Glomerular endothelial cell (primary cell): ENCODE measurements at places on chromosomes 2 and 18.

DNA sequence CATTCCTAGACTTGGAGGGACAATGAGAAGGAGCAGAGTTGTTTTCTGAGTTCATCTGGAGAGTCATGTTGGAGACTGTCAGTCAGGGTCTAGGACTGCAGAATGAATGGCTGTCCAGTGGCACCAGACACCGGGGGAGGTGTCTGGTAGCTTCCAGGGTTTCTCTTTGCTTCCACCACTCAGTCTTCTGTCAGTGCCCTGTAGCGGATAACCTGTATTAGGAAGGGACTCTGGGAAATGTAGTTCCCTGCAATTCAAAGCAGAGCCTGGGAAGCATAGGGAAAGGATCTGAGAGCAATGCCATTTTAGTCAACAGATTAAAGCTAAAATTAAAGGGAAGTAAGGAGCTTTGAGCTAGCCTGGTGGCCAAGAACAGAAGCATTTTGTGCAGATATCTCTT lies 257.9 kb downstream of the THSD7B start:
- no peak for DNase-seq

DNA sequence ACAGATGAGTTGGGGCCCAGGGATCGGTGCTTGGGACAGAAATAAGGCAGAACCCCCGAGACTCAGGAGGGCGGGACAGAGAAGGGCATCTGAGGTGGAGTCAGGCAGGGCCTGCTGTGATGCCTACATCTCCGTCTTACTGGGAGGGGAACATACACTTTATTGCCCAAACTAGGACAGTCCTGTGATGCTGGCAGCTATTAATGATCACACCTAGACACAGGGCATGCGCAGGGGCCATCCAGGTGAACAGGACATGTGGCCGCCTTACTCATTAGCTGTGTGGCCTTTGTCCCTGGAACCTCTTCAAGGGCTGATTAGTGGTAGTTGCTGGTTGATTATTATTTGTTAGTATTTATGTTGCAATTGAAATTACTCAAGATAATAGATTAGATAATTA lies 33.2 kb downstream of the MLPH start:
- DNase-seq: no peak

DNA sequence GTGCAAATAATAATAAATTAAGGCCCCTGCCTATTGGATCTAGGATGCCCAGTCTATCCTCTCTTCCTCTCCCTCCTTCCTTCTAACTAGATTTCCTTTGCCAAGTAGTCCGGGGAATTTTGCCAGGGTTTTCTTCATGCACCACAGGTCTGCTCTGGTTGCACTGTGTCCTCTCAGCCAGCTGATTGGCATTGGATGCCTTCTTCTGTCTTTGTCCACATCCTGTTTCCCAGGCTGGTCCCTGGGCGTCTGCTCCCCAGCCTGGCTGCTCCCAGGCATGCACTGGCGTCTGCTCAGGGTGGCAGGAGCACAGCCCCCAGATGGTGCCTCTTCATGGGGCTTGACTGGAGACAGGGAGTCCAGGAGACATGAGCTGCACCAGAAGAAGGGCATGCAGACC lies 66.4 kb downstream of the GALR1 start:
- DNase-seq: no peak

DNA sequence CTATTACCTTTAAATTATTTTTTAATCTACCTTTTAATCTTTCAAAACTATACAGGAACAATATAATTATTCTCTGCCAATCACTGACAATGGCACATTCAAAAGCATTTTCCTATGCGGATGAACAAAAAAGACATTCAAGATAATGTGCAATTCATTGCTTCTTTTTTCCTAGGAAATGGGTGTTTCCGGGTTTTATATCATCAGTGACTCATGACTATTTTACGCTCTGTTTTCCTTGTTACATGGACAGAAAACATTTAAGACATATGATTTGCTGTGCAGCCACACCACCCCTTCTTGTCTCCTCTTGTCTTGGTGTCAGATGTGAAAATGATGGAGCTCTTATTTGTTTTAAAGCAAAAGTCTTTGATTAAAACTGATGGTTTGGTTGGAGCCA lies 184.7 kb upstream of the LINC00305 start:
- peak; percentile 67 for DNase-seq

GRCh38 chr2:17162713-17163112 lies 355.5 kb downstream of the RAD51AP2 start:
- no peak for DNase-seq

- no peak for DNase-seq
These were observed 9.2 kb upstream of the HK2 start for GRCh38 chr2:74824679-74825078.

- no peak for DNase-seq
These were observed 154.7 kb upstream of the DOK6 start for GRCh38 chr18:69246027-69246426.

- no peak for DNase-seq
These were observed 228.7 kb downstream of the HAUS1 start for GRCh38 chr18:46332921-46333341.

GRCh38 chr2:139374296-139374850 lies 594.2 kb upstream of the NXPH2 start:
- no peak for DNase-seq

GRCh38 chr2:158025255-158025996 lies 76.2 kb upstream of the UPP2 start:
- no peak for DNase-seq

DNA sequence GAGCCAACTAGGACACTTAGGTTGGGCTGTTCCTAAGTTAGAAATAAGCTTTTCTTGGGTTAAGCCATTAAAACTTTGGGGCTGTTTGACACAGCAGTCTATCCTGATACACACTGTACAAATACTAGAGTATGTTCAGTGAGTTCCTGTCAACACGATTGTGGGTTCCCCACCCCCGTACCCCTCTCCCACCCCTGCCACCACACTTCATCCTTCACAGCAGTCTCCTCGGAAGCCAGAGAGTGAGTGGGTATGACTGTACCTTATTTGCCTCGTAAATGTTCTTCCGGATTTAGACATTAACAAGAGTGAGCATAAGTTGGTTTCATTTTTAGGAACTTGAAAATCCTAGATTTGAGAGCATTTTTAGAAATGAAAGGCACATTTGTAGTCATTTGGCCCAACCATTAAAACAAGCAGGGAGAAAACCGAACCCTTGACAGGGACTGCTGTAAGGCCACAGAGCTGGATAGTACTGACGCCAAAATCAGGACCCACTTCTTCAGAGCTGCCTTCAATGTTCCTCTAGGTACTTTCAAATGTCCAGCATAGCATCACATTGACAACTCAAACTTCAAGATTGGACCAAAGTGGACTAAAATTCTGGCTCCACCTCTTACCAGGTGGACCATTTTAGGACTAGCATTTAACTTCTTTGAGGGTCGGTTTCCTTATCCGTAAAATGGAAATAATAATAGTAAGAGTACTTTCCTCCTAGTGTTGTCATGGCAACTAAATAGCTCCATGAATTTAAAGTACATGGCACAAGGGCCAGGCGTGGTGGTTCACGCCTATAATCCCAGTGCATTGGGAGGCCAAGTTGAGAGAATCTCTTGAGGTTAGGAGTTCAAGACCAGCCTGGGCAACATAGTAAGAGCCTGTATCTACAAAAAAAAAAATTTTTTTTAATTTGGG lies 166.3 kb upstream of the SERTAD2 start:
- no peak for DNase-seq

- no peak for DNase-seq
These were observed 106.7 kb downstream of the DYSF start for GRCh38 chr2:71559828-71560637.

DNA sequence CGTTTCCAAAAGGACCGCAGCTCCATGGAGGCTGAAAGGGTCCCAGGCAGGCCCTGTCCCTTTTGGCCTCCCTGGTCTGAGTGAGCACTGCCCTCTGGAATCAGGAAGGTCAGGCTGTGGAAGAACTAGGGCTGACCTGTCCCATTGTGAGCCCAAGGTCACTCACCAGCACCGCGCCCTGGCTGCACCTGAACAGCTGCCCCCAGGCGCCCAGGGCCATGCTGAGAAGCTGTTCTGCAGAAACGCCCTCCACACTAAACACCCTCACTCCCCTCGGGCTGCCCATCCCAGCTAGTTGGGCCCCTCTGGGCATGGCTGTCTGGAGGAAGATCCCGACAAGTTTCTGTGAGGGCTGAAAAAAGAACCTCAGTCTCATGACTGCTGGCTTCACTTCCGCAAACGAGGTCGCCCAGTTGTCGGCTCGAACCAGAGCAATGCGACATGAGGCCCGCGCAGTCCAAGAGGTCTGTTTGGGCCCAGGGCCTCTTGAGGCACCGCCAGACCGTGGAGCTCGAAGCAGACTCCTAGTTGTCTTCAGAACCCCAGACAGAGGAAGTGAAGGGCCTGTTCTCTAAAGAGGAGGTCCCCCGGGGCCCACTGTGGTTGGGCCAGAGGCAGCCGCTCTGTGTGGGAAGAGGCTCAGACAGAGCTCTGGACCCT lies 64.4 kb downstream of the INPP5D start:
- DNase-seq: no peak

DNA sequence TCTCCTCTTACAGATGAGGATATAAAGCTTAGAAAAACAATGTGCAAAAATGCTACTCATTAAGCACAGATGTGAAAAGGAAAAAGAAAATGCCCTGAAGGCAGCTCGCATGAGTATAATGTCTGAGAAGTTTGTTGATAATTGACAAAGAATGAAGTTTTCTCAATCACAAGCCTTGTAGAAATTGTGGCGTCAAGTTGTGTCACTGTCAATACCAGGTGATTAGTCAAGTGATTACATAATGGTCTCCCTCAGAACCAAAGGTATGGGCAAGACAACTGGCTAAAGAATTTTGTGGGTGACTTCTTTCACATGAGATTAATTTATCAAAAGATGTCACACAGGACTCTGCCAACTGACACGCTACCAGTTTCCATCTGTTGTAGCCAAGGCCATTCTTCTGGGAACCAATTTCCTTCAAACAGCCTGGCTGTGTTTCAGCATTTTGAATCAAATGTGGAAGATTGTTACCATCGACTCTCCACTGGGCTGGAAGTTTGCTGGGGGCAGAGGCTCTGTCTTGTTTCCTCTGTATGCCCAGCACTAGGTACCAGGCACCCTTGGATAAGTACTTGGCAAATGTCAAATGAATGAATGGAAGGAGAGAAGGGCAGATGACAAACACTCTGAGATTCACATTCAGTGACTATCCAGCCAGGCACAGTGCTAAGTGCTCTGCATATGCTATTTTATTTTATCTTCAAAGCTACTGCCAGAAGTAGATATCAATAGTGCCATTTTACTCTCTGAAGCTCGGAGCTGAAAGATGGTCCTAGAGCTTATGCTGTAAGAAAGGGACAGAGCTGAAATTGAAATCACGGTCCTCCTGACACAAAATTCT lies 5.9 kb upstream of the FN1 start:
- DNase-seq: no peak

GRCh38 chr2:9033385-9034168 lies 30.1 kb upstream of the MBOAT2 start:
- DNase-seq: no peak

GRCh38 chr2:20617892-20618467 lies 32.9 kb downstream of the HS1BP3 start:
- DNase-seq: peak; percentile 94

- no peak for DNase-seq
These were observed 119.6 kb downstream of the INSIG2 start for GRCh38 chr2:118207889-118208288.

DNA sequence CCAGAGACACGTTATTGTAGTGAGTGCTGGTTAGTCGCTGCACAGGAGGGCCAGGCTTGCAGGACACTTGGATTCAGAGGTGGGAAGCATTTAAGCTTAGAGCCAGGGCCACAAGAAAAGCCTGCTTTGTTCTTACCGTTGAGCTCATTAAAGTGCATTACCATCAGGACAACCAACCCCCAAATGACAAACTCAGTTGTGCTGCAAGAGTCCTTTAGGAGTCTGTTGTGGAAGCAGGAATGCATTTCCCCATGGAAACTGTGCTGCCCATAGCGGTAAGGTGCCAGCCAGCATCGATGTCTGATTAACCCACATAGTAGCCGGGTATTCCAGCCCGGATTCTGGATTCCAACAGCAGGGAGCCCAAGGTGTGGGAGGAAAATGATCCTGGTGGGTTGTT lies 23.4 kb upstream of the REEP1 start:
- no peak for DNase-seq

GRCh38 chr2:95043300-95044093 lies 18.0 kb downstream of the MAL start:
- no peak for DNase-seq

GRCh38 chr18:245282-245847 lies 22.5 kb downstream of the THOC1 start:
- DNase-seq: no peak

GRCh38 chr18:27780061-27780745 lies 396.7 kb downstream of the CDH2 start:
- DNase-seq: no peak

GRCh38 chr2:98734823-98735260 lies 3.9 kb upstream of the MGAT4A start:
- no peak for DNase-seq

- DNase-seq: no peak
These were observed 71.7 kb upstream of the SIX3 start for GRCh38 chr2:44869761-44870160.

- DNase-seq: no peak
These were observed 71.8 kb upstream of the NCKAP5 start for GRCh38 chr2:133640103-133640502.

DNA sequence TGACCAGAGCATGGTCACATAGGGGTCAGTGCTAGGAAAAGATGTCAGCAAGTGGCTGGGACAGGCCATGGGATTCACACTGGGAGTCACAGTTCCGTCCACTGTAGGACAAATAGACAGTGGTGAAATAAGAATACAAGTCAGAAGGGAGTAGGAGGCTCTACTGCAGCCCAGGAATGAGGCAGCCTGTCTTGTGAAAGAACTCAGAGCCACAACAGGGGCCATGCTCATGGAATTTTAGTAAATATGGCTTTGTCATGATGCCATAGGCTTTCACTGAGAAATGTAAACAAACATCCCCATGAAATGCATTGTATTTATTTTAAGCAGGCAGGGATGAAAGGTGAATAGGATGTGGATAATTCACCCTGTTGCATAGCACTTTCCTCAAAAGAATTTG lies 504.3 kb downstream of the SOX11 start:
- DNase-seq: no peak

GRCh38 chr2:19577723-19578122 lies 219.3 kb upstream of the OSR1 start:
- DNase-seq: no peak

DNA sequence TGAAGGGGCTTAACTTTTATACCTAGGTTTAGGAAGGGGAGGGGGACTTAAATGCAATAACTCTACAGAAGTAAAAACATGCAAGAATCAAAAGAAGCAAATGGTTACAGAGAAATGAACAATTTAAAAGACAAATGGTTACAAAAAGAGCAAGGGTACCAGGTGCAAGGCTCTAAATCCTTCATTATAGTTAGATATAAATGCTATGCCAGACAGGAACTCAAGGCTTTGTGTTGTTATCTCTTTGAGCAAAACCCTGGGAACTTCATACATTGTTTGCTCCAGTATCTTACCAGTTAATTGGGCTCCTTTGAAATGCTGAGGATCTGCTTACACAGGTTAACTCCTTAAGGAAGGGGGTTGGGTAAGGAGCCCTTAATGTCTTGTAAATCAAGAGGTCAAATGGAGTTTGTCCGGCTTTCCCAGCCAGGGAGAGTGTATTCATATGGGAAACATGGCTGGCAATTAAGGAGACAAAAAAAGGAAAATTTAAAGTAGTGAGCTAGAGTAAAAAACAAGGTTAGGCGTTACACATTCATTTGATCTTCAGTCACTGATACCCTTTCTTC lies 347.5 kb downstream of the CELF4 start:
- no peak for DNase-seq

GRCh38 chr2:88828397-88829137 lies 137.1 kb downstream of the RPIA start:
- peak; percentile 51 for DNase-seq

GRCh38 chr2:238873841-238874240 lies 26.0 kb downstream of the TWIST2 start:
- DNase-seq: no peak

- DNase-seq: no peak
These were observed 24.3 kb downstream of the SMAD7 start for GRCh38 chr18:48926420-48926857.
